ENCODE measurements at places on chromosomes 6 and 20.

DNA sequence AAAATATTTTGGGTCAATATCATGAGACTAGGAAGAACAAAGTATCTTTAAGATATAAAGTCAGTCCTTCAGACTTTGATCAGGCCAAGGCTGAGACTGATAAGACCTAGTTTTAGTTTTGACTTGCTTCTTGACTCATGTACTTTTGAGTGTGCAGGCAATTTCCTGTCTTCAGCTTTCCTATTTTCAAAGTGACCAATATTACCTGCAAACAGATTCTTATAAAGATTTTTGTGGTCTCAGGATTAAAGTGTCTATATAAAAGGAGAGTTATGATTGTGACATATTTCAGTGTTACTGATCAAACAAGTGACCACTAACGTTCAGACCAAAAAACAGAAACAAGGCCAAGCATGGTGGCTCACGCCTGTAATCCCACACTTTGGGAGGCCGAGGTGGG is 36.0 kb upstream of the AKIRIN2 start:
- no peak for DNase-seq

GRCh38 chr20:46844965-46845364 is 49.7 kb upstream of the EYA2 start:
- no peak for DNase-seq

DNA sequence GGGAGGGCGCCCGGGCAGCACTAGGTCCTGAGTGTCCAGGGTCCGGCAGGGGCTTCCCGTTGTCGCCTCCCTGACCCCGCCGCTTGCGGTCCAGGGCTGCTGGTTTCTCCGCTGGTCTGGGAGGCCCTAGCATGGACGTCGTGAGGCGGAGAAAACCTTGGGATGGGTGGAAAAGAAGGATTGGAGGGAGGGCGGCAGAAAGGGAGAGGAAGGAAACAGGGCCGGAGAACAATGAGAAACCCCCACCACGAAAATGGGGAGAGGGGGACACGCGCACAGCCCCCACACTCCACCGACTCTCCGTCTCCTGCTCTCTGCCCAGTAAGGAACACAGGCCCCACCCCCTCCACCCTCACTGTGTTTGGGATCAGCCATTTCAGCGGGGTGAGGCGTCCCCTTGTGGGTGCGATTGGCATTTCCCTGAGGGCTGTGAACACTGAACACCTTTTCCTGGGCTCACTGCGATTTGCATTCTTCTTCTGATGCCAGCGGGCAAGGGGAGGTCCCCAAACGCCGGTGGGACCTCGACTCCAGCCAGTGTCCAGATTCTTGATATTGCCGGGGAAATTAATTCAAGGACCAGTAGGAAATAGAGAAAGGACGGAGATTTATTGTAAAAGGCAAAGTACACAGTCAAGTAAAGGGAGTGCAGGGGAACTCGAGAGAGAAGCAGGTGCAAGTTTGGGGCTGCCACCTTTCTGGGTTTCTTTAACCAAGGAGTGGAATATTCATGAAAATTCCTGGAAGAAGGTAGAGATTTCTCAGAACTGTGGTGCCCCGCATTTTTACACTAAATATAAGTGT is 3.3 kb upstream of the RAET1G start:
- peak; percentile 44 for DNase-seq

DNA sequence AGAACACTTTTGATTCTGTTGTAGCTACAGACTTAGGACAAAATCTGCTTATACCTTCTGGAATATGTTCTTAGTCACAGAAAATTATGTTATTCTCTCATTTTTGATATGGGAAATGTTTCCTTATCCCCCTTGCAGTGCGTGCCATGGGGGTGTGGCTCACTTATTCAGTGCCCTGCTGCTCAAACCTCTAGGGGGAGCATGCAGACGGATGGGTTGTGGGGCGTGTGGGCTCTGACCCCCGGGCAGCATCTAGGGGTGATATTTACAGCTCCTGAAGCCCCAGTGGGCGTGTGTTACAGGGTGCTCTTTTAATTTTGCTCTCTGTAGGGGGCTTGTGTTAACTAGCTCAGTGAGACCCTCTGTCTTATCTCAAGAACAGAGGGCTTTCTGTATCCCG is 61.3 kb upstream of the FERMT1 start:
- no peak for DNase-seq

GRCh38 chr6:41785689-41786450 is 1.6 kb upstream of the TOMM6 start:
- no peak for DNase-seq

DNA sequence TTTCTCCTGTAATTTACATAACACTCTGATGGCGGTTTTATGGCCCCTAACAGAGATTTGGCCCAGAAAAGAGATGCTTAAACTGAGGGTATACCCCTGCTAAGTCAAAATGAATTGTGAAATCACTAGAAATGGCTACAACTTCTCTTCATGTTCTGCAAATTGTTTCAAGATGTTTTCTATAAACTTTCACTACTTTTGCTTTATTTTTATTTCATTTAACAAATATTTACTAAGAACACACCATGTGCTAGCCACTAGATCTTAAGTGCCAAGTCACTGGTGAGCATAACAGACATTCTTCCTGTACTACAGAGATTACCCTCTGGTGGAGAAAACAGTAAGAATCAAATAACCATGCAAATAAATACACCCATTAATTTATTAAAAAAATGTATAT is 87.6 kb downstream of the KCNQ5 start:
- no peak for DNase-seq

- DNase-seq, result no peak
These were observed 215.7 kb downstream of the SLC35F1 start for GRCh38 chr6:118122801-118123200.

DNA sequence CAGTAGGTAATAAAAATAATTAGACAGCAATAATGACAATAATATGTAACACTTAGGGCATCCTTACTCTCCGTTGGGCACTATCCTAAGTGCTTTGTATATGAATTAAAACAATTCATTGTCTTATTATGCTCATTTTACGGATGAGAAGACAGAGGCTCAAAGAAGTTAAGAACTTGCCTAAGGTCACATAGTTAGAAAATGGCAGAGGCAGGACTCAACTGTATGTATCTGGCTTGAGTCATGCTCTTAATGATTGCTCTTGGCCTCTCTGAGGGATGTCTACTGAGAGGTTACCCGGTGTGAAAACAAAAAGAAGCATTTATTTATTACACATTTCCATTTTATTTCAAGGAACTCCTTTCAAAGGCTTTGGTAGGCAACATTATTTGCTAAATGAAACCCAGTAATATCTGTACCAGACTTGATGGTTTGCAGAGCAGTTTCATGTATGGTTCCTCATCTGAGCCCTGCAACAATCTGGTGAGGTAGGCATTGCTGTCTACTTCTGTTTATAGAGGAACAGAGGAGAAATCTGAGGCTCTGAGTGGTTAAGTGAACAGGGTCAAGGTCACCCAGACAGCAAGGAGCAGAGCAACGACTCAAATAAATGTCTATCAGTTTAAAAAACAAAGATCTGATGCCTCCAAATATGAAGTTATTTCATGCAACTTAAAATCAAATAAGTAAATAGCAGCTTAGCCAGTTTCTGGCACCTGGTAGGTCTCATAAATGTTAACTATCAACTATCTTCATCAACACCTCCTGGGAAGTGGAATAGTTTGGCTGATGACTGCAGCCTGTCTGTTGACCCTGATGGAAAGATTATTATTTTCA is 4.2 kb upstream of the PARD6B start:
- DNase-seq, result no peak

- DNase-seq, result no peak
These were observed 22.4 kb downstream of the ITCH start for GRCh38 chr20:34385464-34385863.

- DNase-seq, result no peak
These were observed 74.6 kb downstream of the NINL start for GRCh38 chr20:25510721-25511120.

DNA sequence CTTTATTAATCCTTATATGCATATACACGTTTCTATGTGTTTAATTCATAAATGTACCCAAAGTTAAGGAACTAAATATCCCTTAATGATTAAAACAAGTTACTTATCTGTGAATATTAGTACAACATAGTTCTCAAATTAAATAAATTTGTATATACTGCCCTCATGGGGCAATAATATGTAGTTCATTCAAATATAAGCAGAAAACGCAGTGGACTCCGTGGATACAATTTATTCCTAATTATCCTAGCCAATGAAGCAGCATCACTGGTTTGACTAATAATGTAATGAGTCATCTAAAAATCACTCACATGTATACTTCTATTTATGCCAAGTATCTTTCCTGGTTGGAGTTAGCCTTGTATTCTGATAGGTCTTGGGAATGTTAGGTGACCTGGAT is 111.6 kb downstream of the TBC1D32 start:
- no peak for DNase-seq

- DNase-seq, result peak; percentile 65
These were observed 7.2 kb downstream of the ADGRF1 start for GRCh38 chr6:47034926-47035325.

DNA sequence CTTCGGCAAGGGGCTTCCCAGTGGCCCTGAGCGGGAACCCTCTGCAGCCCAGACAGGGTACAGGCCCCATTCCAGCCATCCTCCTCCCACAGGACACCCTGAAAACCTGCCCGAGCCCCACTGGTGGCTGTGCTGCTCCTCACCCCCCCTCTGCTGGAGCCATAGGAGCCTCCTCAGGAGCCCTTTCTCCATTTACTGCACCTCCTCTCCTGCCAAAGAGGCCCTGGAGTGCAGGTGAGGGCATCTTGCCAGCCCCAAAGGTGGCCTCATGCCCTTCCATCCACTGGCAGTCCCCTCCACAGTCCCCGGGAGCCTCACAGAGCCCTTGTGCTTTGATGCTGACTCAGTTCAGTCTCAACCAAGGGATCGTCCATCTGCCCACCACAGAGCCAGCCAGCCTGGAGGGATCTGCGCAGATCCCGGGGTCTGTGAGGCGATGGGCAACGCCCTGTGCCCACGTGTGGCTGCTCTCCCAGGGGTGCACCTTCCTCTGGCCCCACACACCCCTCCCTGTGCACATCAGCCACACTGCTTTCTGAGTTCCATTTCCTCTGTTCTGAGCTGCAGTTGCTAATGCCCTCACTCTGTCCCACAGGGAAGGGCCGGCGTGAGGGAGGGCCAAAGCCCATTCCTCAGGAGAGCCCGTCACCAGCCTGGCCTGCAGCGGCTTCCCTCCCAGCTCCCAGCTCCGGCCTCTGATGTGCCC is 228.5 kb downstream of the DLL1 start:
- no peak for DNase-seq

GRCh38 chr6:7580927-7581618 is 8.9 kb upstream of the SNRNP48 start:
- DNase-seq, result no peak

GRCh38 chr6:27144740-27145079 is 102.8 kb upstream of the PRSS16 start:
- peak; percentile 35 for DNase-seq

DNA sequence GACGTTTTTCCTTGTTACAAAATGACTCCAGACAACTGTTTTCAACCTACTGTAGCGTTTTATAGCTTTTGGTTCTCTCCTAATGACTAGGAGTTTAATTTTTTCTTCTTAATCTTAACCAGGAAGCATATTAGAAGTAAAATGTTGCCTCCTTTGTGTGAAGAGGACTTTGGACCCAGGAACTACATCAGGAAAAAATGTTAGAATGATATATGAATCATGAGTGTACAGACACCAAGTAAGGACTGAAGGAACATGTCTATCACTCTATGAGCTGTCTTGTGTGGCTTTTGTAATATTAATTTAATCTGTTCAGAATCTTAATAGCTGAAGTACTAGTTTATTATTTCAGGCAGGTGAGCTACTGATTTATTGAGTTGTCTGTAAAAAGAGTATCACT is 71.0 kb upstream of the MARCKS start:
- no peak for DNase-seq

DNA sequence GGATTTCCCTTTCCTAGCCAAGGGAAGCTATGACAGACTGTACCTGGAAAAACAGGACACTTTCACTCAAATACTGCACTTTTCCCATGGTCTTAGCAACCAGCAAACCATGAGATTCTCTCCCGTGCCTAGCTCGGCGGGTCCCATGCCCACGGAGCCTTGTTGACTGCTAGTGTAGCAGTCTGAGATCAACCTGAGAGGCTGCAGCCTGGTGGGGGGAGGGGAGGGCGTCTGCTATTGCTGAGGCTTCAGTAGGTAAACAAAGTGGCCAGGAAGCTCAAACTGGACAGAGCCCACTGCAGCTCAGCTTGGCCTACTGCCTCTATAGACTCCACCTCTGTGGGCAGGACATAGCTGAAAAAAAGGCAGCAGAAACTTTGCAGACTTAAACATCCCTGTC is 61.8 kb downstream of the EPM2A start:
- no peak for DNase-seq

- no peak for DNase-seq
These were observed 355.5 kb upstream of the TSHZ2 start for GRCh38 chr20:52616629-52617028.

DNA sequence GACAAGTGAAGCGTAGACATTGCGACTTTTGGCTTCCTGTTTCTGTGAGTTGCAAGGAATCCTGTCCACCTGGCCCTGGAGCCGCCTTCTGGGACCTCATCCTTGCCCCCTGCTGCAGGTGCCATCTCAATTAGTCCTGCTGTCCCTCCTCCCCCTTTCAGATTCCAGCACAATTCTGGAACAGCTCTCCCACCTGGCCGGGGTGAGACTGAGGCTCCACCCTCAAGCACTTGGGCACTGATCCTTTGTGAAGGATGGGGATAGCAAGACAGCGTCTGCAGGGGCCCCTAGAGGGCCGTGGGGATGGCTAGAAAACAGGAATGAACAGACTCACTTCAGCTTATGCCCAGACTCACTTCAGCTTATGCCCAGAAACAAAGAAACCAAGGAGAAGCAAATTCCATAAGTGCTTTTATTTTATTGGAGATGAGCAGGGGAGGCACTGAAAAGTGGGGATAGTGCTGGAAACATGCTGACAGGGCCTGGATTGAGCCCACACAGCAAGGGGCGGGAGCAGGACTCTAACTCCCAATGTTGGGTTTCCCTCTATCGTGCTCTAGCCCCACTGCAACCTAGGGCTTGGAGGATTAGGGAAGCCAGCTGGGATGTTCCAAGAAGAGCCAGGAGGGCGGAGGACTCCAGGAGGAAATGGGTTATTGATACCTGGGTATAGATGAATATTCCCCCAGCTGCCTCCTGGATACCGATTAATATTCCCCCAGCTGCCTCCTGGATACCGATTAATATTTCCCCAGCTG is 1.4 kb downstream of the C6orf15 start:
- DNase-seq, result no peak

- DNase-seq, result peak; percentile 52
These were observed 1.1 kb upstream of the JARID2 start for GRCh38 chr6:15244620-15245360.

- DNase-seq, result no peak
These were observed 30.4 kb downstream of the SCAF8 start for GRCh38 chr6:154763650-154764049.

All from NCI-H748 treated with DMSO at 0.1 percent for 48 hours (cell line).